ENCODE measurements at places on chromosomes 11 and 22.

DNA sequence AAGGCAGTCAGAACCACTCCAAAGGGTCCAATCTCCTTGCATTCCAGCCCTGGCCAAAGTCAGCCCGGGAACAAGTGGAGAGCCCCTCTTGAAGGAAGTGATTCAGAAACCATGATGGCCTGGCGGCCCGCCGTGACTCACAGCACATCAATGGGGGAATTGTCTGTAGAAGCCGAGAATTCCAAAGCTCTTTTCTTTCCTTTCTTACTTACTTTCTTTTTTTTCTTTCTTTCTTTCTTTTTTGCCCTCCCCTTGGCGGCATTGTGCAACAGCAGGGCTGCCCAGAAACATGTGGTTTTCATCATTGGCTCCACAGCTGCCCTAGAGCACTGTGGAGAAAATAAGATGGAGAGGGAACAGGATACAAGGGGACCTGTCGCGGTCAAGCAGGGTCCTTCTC lies 140.2 kb upstream of the TIMP3 start:
- no peak for DNase-seq

DNA sequence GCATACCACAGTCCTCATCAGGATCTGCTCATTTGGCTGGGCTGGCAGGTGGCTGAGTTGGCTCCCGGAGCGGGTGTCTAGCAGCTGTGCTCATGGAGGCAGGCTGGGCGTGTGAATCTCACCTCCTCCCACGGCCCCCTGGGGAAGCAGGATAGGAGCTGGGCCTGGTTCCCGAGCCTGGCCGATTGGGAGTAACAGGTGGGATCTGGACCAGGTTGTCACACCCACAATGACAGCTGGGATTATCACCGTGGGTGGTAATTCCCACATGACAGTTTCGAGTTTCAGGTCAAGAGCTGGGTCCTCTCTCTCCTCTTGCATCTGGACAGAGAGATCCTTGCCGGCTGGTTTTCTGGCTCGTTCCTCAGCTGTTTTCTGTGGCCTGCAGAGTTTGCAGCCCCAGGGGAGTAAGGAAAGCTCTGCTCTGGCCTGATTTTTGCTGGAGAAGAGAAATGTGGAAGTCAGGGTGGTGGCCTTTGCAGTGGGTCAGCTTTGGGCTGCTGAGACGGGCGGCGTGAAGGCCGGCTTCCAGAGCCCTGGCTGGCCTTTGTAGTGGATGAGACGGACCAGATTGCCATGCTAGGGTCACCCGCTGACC lies 57.0 kb downstream of the BCR start:
- DNase-seq, result peak; percentile 55

DNA sequence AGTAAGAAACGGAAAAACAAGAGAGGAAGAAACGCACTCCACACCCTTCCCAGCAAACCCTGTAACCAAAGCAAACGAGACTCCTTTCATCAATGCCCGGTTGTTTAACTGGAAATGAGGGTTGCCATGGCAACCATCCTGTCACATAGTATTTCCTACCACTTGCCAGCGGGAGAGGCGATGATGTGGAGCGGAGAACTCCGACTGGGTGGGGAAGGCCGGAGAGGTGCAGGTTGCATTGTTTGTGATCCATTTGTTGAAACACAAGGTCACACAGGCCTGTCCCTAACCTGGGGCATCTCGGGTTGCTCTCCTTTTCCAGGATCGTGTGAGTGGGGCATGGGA lies 609.9 kb downstream of the BUD13 start:
- no peak for DNase-seq

GRCh38 chr11:69837791-69838190 lies 18.6 kb upstream of the FGF3 start:
- no peak for DNase-seq

DNA sequence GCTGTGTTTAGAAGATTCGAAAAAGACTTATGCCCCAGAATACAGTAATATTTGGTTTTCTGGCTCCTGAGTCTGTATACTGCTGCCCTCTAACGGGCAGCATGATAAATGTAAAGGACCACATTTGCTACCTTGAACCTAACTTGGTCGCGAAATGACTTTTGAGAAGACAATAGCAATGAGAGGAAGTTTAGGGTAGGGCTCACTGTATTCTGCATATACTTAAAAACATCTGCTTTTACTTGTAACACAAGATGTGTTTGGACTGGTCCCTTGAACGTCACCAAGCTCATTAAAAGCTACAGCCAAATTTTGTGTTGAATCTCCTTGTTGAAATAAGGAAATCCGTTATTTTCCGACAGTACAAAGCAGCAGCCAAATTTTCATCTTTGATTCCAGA lies 309.1 kb downstream of the SWAP70 start:
- no peak for DNase-seq

- DNase-seq, result no peak
Observed at GRCh38 chr11:73859671-73860070, 17.0 kb downstream of the COA4 start.

GRCh38 chr11:63888170-63889086 lies 28.5 kb downstream of the RCOR2 start:
- DNase-seq, result peak; percentile 45

DNA sequence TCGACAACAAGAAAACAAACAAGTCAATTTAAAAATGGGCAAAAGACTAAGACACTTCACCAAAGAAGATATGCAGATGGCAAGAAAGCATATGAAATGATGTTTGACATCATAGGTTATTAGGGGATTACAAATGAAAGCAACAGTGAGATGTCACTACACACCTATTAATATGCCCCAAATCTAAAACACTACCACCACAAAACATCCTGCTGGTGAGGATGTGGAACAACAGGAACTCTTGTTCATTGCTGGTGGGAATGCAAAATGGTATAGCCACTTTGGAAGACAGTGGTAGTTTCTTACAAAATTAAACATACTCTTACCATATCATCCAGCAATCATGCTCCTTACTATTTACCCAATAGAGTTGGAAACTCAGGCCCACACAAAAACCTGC lies 29.0 kb downstream of the PRRG4 start:
- DNase-seq, result no peak

DNA sequence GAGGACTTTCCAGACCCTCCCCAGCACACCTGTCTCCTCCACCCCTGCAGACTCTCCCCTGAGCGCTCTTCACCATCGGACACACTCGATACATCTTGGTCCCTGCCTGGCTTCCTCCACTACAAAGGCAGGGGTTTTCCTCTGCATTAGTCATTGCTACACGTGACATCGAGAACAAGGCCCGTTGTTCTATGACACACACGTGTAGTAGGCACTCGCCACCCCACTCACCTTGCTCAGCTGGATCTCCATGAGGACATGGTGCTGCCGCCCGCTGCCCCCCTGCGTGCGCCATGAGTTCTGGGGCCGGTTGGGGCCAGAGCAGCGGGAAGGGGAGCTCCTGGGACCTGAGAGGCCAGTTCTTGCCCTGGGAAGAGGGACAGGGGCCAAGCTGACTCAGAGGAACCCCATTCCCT lies 16.7 kb downstream of the ATG2A start:
- DNase-seq, result no peak

- no peak for DNase-seq
Observed at GRCh38 chr22:19505735-19506126, 18.5 kb downstream of the CLDN5 start.

GRCh38 chr11:57353036-57353435 lies 14.9 kb downstream of the P2RX3 start:
- DNase-seq, result no peak

DNA sequence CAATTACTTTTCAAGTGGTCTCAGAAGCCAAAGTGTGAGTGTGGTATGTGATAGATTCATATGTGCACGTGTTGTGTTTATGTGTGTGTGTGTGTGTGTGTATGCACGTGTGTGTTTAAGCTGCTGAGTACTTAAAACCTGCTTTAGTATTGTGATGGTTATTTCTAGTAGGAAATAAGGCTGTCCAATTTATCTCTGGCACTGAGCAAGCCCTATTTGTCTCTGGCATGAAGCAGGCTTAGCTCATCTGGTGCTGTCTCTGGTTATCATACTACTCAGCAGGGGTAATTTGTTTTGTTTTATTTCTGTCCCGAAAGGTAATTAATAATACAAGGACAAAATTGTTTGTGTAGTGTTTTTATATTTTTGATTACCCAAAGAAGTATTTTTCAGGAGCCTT lies 333.7 kb downstream of the FAT3 start:
- no peak for DNase-seq

DNA sequence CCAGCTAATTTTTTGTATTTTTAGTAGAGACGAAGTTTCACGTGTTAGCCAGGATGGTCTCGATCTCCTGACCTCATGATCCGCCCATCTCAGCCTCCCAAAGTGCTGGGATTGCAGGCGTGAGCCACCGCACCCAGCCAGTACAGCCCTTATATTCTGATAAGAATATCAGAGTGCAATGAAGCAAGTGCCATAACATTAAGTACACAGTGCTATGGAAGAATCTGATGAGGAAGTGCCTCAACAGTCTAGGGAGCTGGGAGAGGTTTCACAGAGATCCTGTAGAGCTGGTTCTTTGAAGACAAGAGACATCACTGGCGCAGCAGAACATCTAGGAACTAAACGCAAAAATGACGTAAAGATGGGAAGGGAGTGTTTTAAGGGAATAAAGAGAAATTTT lies 2.1 kb downstream of the RTCB start:
- no peak for DNase-seq

GRCh38 chr22:41431656-41432055 lies 14.9 kb downstream of the TOB2 start:
- no peak for DNase-seq

- DNase-seq, result no peak
Observed at GRCh38 chr11:129237880-129238638, 45.9 kb upstream of the ARHGAP32 start.

DNA sequence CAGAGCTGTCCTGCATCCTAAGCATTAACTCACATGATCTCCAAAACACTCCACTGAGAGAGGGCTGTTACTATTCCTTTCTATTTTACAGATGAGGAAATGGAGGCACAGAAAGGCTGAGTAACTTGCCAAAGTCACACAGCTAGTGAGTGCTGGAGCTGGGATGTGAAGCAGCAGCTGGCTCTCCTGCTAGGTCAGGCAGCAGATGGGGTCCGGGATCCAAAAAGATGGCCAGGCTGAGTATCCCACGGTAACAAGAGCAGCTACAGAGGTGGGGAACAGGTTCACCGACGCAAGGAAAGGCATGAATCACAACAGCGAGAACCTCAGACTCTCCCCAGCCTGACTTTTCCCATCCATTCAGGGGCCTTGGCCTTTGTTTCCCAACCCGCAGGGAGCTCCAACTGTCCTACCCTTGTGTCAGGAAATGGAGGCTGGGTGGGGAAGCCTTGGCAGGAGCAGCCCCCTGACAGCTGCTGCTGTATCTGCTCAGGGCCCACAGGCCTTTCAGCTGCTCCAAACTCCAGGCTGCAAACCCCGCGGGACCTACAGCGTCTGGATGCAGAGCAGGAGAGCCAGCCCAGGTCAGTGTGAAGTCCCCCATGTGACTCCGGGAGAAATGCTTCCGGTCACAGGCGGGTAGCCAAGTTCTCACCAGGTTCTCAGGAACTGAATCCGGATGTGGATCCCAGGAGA lies 29.5 kb downstream of the DKK3 start:
- no peak for DNase-seq

DNA sequence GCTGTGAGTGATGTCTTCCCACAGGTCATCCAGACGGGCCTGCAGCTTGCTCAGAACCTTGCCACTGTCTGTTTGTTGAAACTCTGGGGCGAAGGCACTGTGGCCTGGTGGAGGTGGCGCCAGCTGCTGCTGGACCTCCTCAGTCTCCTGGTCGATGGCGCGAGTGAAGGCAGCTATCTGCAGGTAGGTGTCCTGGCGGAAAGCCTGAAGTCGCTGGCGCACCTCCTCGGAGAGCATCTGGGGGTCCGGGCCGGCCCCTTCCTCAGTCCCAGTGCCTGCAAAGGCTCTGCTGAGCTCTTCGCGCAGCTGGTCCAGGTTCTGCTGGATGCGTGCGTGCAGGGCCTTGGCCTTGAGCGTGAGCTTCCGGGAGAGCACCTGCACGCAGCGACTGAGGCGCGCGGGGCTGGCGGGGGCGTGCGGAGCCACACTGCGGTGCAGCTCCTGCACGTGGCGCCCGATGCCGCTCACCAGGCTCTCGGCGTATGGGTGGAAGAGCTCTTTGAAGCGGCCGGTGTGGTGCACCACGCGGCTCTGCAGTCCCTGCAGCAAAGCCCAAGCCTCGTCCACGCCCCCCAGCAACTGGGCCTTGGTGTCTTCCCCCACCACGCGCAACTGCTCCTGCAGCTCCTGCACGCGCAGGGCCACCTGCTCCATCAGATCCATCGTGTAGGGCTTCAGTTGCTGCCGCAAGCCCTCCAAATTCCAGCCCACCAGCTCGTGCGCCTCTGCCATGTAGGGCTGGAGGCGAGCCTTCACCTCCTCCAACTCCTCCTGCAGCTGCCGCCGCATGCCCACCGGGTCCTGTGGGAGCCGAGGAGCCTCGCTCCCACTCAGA lies 1.3 kb downstream of the APOA5 start:
- DNase-seq, result no peak

DNA sequence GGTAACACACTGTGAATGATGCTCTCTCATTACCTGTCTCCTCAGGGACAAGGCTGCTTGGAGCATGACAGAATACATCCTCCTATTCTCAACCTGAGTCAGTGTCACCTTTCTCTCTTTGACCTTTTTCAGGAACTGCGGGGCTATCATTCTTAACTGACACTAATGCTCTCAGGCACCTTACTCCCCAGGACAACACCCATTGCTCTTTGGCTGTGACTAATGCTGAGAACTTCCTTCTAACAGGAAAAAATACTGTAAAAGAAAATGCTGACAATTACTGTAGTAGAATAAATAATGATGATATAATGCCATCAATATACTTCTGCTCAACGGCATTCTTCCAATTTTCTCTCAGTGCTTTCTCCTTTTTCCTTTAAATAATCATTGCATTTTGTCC lies 2082.7 kb upstream of the RAG2 start:
- no peak for DNase-seq

DNA sequence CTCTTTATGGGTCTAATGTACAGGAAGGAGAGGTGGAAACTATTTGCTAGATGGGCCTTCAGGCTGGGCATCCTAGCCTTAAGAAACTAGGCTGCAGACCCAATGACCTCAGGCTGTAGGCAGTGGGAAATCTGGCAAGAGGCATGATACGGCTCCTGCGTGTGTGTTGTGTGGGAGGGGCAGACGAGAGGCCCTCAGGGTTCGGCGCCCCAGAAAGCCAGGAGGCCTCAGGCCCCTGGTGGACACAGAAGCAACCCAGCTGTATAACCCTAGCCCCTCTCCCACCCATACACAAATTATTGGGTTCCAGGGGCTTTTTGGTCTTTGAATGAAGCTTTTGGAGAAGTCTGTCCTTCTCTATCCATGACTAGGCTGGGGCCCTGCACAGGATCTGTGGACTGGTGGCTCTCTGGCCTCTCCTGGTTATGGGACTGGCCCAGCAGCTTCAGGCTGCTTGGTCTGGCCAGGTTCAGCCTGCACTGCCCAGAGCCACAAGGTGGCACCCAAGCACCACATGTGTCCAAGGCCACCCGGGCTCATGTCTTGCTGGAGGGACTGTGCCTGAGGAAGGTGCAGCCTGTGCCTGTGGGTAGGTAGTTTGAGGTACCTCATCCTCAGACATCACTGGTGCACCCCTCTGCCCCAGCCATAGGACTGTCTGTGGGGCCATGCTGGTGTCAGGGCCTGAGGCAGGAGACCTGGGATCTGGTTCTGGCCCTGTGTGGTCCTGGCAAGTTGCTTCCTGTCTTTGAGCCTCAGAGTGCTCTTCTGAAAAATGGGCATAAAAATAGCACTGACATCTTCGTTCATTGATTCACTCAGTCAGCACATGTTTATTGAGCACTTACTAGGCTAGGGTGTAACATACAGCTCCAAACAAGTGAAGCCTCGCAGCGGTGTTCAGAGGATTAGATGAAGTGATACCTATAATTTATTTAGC lies 87.5 kb downstream of the RRM1 start:
- peak; percentile 59 for DNase-seq

Data from head of caudate nucleus (tissue), 42 donors.